ENCODE measurements at places on chromosomes 16 and 17.

- no peak for DNase-seq
These were observed 51.4 kb downstream of the USP10 start for GRCh38 chr16:84751241-84751640.

DNA sequence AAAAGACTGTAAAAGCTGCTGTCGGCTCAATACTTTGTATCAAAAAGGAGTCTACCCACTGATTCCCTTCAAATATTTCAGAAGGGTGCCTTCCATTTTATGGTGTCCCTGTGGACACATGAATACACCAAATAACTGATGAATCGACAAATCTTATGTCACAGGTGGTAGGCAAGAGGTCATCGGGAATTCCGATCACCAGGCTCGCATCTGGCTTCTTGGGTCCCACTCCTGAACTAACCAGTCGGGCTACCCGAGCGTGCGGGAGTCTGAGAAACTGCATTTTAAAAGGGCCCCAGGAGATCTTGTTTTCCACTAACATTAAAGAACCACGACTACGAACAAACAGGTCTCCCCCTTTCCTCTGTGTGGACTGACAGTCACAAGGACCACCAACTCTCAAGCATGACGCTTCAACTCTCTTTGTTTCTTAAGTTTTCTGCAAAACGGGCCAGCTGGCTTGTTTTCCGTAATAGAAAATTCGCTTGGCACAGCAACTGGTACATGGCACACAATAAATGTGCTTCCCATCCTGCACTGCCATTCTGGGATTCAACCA lies 873 bp downstream of the PSME3IP1 start:
- no peak for DNase-seq

DNA sequence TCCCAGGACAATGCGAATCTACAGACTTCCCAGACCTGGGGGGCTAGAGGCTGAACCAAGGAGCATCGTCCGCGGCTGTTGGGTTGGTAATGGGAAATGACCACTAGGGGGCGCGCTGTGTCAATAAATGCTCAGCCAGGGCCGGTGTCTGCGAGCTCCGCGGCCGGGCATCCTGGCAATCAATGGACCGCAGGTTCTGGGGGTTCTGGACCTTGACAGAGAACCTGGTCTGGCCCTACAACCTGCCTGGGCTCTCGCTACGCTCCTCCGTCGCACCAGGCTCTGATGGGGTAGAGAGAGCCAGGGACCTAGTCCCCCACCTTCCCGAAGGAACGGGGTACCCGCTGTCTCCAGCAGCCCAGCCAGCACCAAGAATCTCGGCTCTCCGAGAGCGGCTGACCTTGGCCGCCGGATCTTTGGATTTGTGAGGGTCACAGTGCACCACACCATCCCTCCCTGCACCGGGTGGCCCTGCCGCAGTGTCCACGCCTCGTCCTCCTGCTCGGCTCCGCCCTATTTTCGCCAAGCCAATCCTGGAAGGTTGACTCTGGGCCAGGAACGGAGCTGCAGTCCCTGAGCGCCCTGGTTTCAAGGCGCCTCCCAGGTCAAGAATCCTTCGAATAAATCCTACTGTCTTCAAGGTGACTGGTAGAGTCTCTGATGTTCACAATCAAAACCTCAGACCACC lies 20.4 kb upstream of the BEAN1 start:
- peak; percentile 26 for DNase-seq

DNA sequence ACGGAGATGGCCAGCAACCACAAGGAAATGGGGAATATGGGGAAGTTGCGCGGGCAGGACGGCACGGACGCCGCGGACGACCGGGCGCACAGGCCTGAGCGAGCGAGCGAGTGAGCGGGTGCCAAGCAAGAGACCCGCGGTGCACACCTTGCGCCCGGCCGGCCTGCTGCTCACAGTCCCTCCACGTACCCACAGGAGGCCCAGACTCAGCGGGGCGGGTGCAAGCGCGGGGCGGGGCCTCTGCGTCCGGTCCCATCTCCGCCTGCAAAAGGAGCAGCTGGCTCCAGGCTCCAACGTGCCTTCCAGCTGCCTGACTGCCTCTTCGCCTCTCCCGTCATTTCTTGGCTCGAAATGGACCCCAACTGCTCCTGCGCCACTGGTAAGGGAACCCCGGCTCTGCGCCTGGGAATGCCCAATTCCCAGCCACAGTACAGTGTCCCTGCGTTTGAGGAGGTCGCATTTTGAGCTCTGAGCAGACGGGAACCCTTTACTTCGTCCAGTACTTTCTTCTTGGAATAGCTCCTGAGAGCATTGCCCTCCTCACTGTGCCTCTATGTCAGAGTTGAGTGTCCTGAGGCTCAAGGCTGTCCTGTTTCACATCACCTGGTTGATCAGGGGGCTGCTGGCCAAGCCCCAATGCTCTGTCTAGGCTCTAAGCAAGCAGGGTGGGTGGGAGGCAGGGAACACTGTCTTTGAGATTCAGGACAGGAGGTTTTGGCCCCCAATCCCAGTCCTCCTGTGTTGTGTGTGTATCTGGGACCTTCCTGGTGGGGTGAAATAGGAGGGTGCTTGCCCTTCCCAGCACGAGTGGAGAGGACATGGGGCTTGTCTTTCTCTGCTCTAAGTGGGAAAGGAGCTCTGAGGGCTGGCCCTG lies 8.1 kb upstream of the MT1E start:
- no peak for DNase-seq

GRCh38 chr17:48016112-48016511 lies 21.5 kb downstream of the COPZ2 start:
- no peak for DNase-seq

DNA sequence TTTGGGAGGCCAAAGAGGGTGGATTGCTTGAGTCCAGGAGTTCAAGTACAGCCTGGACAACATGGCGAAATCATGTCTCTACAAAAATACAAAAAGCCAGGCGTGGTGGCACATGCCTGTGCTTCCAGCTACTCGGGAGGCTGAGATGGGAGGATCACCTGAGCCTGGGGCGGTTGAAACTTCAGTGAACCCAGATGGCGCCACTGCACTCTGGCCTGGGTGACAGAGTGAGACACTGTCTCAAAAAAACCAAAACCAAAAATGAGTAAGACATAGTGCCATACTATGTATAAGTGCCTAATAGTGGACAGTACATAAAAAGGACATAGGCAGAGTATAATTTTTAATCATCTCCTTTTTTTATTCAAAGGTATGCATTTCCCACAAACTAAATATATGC lies 4.0 kb downstream of the CTC1 start:
- DNase-seq: no peak

All from NCI-H526 treated with DMSO at 0.1 percent for 48 hours (cell line).